ENCODE measurements at places on chromosomes 3 and 15.

- DNase-seq: no peak
Measured at GRCh38 chr3:197807969-197808587, 17.0 kb downstream of the LRCH3 start.

DNA sequence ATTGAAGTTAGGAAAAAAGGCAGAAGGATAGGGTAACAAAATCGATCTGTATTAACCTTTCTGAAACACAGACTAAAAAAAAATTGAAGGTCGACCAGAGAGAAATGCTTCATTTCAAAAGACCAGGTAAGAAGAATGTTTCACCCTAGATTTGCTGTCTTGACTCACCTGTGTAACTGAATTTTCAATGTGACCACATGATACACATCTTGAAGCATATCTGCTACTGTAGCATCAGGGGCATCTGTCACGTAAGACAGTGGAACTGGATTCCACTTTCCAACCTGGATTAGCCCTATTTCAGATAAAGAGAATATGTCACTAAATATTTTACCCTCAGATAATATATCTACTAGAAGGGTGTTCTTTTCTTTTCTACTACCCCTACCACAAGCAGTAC lies 9.3 kb downstream of the SATB1 start:
- no peak for DNase-seq

DNA sequence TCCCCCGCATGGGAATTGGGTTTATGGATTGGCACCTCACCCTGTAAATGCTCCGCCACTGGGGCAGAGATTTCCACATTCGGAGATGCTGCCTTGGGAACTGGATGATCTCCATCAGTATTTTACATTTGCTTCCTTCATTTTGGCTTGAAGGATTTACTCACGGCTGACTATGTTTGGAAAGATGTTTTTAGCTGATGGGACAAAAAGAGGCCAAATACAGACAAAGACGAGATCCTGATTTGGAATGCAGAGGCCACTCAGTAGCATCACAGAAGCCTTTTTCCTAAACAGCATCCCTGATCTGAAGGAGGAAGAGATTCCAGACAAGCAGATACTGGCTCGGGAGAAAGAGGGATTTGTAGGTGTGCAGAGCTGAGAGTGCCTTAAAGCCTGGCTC lies 76.9 kb downstream of the MESD start:
- no peak for DNase-seq

DNA sequence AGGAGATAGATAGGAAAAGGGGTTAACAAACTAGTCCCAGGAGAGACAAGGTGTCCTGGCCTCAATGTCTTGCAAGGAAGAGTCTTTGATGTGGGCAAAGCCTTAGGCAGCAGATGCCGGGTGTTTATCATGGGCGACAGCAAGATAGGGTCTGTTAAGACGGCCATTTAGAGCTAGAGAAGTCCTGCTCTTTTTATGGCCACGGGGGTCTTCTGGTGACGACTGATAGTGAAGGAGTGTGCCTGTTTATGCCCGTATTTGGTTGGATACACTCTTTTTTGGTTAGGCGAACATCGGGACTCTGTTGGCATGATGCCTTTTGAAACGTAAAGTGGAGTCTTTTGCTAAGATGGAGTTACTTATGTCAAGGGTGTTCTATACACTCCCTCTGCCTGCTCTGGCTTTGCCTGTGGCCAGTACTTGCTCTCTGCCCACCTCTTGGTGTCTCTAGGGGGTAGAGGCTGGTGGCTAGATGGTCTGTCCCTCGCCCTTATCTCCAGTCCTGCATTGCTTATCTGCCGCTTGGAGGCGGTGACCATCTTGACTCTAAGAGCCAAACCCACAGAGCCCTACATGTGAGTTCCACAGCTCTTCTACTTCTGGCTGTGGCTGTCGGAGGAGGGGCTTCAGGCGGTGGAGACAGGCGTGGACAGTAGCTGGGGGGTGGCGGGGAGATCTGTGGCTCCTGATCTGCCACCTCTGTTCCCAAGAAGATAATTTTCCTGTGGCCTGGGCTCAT lies 55.8 kb upstream of the ZBTB38 start:
- DNase-seq: no peak

DNA sequence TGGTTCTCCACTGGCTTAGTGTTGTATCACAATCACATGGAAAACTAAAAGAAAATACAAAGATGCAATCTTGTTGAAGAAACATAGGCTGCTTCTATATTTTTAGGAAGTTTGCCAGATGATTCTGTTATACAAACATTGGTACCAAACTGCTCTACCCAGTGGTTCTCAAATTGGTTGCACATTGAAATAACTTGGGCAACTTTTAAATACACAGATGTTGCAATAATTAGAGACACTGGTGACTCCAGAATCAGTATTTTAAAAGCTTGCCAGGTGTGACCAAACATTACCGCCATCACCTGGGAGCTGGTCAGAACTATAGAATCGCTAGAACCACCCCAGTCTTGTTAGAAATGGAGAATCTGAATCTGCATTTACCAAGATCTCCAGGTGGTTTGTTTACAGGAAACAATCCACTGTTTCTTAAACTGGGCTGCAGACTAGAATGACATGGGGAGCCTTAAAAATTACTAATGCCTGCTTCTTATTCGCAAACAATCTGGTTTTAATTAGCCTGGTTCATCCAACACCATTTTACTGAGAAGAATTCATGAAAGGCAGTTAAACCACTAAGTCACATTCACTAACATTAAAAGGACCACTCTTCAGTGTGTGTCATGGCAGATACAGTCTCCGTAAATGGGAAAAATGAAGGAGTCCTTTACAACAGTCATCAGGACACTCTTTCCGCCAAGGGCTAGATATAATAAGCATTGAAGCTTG lies 76.5 kb downstream of the ACAP2 start:
- DNase-seq: no peak

- DNase-seq: no peak
Measured at GRCh38 chr3:100902572-100902971, 90.6 kb downstream of the ABI3BP start.

GRCh38 chr3:66110840-66111239 lies 72.1 kb upstream of the MAGI1 start:
- no peak for DNase-seq

GRCh38 chr15:60718661-60719069 lies 239.7 kb upstream of the ICE2 start:
- DNase-seq: no peak

GRCh38 chr3:159859836-159860235 lies 128.8 kb upstream of the IL12A start:
- no peak for DNase-seq

DNA sequence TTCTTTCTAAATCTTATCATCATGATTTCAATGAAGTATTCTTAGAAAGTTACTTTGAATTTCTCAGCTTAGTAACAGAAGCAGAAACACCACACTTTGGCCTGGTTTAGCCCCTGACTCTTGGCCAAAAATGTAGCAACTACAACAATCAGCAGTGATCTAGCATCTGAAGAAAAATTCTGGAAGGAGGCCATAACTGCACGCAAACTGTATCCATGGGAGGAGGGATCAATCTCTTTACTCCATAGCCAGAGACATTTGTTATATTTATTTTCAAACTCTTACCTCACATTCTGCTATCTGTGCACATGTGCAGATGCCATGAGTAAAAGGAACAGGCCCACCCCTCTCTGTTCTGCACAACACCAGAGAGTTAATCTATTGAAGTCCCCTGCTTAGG lies 251.0 kb upstream of the P2RY1 start:
- DNase-seq: no peak

- DNase-seq: no peak
Measured at GRCh38 chr15:49988766-49989165, 130.3 kb downstream of the ATP8B4 start.

- DNase-seq: no peak
Measured at GRCh38 chr3:120057626-120058025, 36.6 kb downstream of the GSK3B start.

DNA sequence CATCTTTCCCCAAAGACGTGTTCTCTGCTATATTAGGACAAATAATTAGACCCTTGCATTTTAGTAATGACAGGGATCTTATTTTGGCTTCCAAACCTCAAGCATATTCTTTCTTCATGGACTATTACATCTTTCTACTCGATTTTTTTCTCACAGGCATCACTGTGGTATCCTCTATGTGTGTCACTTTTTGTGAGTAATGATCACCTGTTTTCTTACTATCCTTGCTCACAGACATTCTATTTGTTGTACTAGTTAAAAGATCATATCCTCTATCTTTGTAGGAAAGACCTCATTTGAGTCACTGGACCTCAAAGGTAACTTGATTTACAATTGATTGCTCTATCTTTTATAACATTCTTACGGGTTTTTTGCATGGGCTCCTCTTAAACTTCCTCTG lies 6.8 kb downstream of the C3orf80 start:
- no peak for DNase-seq

DNA sequence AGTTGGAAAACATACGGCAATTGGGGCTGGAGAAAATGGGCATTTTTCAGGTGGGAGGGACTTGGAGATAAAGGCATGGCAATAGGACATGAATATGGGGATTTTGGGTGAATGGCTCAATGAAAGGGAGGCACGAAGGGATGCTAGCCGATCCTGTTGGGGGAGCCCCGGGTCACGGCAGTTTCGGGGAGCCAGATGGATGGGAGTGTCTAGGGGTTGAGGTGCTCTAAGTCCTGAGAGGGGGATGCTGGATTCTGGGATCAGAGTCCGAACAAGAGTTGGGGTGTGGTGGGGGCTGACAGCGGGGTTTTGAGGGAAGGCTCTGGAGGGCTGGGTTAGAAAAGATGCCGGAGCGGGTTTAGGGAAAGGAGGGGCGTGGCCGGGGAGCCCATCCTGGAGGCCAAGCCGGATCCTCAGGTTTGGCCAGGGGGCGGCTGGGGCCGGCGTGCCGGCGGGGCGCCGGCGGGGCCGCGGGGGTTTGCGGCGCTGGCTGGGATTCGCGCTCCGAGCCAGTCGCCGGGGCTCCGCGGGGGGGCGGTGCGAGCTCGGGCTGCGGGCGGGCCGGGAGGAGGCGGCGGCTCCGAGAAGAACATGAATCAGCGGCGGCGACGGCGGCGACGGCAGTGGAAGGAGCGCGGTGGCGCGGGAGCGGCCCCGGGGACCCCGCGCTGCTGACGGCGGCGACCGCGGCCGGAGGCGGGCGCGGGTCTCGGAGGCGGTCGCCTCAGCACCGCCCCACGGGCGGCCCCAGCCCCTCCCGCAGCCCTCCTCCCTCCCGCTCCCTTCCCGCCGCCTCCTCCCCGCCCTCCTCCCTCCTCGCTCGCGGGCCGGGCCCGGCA lies at the start of gene TYRO3:
Gene TYRO3, plus strand, starts transcription at position 813 of the 839 bp plus-strand sequence. CDS start 46 bp downstream, outside the sequence.
- DNase-seq: peak; percentile 51

DNA sequence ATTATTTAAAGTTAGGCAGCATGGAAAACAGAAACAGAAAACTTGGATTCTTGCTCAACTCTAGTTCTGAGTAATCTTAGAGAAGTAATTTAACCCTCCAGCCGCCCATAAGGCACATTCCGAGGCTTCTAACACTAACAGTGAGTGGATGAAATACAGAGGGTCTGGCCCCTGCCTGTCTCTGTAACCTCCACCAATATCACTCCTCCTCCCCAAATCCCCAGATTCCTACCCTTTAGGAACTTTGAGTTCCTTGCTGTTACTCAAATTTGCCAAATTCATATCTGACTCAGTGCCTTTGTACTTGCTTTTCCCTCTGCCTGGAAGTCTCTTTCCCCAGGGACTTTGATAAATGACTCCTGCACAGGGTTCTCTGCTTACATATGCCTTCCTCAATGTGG lies 112.5 kb upstream of the TGFBR2 start:
- no peak for DNase-seq

DNA sequence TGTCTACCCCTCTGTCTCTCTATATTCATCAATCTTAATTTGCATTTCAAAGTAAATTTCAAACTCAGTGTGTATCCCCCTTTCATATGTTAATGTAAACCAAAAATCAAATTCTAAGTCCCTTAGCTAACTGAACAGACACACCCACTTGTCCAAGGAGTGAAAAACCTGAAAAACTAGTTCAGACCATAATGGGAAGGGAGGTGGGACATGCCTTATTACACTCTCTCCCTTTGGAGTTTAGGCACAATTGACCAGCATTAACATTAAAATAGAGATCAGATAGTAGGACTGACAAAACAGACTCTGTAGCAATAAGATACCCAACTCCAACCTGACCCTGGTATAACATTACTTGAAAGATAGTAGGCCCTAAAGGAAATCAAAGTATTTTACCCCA lies 247.7 kb upstream of the GADL1 start:
- no peak for DNase-seq

- DNase-seq: no peak
Measured at GRCh38 chr15:87155771-87156170, 1076.1 kb downstream of the AGBL1 start.

DNA sequence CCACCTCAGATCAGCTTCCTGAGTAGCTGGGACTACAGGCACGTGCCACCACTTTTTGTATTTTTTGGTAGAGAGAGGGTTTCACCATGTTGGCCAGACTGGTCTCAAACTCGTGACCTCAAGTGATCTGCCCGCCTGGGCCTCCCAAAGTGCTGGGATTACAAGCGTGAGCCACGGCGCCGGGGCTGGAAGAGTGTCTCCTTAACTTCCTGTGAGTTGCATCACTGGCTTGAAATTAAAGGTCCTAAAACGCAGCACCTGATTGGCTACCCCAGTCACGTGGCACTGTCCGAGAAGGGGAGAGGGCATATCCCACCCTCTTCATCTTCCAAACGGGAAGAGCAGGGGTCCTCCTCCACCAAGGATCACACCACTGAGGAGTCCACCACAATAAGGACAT lies 5.5 kb upstream of the FAM174B start:
- no peak for DNase-seq

GRCh38 chr15:64845183-64845611 lies 3.5 kb downstream of the PLEKHO2 start:
- DNase-seq: no peak

GRCh38 chr3:195107593-195107992 lies 163.4 kb downstream of the XXYLT1 start:
- DNase-seq: no peak

- no peak for DNase-seq
Measured at GRCh38 chr15:62454567-62455172, 289.6 kb upstream of the C2CD4B start.

DNA sequence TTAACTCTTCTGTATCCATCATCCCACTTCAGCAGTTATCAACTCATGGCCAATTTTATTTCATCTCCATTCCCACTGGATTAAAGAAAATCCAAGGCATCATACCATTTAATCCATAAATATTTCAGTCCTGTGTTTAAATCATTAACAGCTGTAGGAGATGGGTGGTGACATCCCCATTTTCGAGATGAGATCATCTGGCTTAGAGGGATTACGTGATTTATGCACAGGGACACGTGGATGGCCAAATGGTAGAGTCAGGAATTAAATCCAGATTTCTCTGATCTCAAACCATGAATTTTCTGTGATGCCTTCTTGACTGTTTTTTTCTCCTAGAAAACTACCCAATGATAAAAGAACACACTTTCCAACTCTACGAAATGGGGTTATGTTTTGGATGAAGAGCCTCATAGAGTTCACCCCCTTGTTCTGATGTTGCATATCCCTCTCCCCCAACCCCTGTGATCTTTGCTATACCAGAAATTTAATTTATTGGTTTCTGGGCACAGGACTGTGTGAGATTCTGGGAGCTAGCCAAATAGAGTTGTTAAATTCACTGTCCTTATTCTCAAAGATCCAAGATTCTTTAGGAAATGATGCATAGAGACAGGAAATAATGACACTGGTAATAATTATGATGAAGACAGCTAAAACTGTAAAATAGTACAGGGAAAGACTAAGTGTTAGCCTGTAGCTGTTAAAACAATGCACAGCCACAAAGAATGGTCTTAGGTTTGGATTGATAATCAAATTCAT lies 7.4 kb downstream of the ZNF589 start:
- DNase-seq: no peak
